Thoracic aorta (tissue), 2 donors: ENCODE measurements at places on chromosomes 2 and 18. TPM values are rescaled to one million over a fixed set of nuclear protein-coding genes. Genes with fewer than 3 reads are reported as not detected.
A peak's percentile ranks its signal among the peaks of the same experiment; 100 is the strongest.

DNA sequence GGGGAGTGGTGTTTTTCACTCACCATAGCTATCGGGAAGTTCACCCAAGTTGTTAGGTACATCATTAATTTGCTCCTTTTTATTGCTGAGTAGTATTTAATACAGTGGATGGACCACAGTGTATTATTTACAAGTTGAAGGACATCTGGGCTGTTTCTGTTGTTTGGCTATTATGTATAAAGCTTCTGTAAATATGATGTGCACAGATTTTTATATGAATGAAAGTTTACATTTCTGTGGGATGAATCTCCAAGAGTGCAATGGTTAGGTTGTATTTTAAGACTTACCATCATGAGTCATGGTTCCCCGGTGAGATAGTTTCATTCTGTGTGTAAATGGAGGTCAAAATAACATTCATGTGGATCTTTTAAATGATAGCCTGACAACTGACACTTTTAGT is 337.4 kb downstream of the PTPRM start:
- no peak for DNase-seq

GRCh38 chr18:74897971-74898657 is 300.4 kb downstream of the ZNF407 start:
- DNase-seq, result no peak

LCT gene
- not detected for total RNA-seq

- peak; percentile 49 for DNase-seq
Observed at GRCh38 chr2:113248997-113249770, 29.5 kb downstream of the PAX8 start.

GRCh38 chr2:80053522-80054345 is 250.8 kb downstream of the LRRTM1 start:
- DNase-seq, result no peak

CNDP1 gene
- not detected for total RNA-seq

ANKAR gene
- 31.5 TPM for total RNA-seq

TMEM247 gene
- not detected for total RNA-seq

DNA sequence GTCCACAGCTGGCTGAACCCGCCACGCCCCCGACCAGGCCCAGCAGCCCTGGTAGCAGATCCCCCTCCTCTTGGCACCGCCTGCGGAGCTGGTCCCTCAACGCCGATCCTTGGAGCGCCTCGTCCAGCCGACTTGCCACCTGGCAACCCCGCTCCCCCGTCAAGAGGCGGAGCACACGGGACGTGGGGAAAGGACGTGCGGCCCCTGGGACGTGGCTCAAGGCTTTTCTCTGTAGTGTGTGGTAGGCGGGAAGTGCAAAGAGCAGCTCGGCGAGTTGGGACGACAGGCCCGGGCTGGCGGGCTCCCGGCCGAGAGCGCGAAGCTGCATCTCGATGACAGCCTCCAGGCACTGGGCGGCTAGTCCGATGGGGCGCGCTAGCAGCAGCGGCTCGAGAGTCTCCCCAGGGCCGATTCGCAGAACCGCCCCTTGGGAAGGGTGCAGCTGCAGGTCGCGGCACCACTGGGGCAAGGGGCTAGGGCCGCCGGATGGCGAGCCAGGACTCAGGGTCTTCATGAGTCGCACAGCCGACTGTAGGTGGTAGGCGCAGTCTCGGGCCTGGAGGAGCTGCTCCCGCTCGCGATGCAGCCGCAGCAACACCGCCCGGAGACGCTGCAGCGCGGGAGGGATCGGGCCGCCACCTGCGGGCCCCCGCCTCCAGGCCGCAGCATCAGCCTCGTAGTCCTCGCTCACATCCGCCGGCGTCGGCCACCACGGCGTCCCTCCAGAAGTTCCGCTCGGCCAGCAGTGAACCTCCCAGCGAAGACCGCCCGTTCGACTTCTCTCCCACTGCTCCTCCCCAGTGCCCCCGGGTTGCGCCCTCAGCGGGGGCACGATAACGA is 617 bp downstream of the CCDC142 start:
- DNase-seq, result no peak

DNA sequence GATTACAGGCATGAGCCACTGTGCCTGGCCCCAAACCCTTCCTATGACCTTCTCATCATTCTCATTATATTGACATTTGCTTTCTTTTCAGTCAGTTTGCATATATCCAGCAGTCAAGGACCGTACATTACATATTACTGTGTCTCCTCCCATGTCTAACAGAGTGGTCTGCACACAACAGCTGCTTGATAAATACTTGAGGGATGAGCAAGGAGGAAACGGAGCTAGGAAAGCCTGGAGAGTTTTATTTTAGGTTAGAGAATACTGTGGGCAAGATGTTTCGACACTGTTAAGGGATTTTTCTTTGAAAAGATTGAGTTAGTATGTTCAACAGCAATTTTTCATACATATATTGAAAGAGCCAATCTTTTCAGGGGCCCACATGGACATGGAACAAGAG is 76.2 kb upstream of the CHRNA1 start:
- no peak for DNase-seq

FBXO48 gene
- total RNA-seq, result 0.41 TPM

STAT4 gene
- total RNA-seq, result 2.7 TPM

GRCh38 chr2:16664052-16664731 is 1.4 kb downstream of the CYRIA start:
- no peak for DNase-seq

GRCh38 chr2:226211439-226211838 is 588.2 kb downstream of the IRS1 start:
- DNase-seq, result no peak

DNA sequence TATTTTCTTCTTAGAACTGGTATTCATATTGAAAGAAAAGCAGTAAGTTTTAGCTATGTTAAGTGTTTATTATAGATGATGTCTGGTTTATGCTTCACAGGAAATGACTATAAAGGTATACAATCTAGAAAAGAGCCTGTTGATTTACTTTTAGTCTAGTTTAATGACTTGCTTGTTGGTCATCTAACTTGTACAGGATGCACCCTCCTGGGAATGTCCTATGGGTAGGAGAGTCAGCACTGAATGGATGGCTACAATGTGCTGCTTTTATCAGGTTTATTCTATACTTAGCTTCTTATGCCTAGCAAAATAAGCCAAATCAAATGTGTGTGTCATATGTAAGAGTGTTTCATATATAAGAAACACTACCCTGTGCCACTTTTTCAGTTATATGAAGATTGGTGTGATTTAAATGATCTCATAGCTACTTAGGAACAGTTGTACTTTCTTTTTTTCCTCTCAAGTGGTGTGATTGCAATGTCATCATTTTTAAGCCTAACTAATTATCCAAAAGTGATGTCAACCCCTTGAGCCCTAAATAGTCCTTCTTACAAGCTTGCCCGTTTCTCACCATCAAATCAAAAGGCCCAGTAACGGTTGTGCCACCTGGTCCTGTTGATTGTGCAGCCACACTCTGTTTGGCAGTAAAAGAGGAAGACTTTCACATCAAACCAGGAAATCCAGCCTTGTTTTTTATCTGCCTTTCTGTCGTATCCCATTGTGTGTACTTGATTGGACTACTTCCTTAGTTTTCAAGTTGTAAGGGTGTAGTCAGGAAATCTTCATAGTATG is 176.0 kb downstream of the DIS3L2 start:
- DNase-seq, result no peak

PRSS56 gene
- total RNA-seq, result not detected

LHCGR gene
- not detected for total RNA-seq

EPAS1 gene
- 517 TPM for total RNA-seq

BOLL gene
- total RNA-seq, result not detected

DNA sequence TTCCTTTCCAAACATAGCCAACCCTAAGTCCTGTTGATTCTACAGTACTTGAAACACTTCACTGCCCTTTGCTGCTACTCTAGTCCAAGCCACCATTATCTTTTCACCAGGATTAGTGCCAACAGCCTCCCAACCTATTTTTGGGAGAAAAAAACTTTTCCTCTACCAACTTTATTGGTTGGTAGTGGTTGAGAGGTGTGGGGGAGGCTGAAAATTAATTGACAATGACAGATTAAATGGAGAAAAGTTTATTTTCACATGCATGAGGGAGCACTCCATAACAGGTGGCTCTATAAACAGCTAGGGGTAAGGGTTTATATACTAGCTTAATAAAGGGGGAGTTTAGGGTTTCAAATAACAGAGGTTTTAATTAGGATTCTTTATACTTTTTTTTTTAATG is 37.8 kb upstream of the ITPRID2 start:
- DNase-seq, result no peak

DNA sequence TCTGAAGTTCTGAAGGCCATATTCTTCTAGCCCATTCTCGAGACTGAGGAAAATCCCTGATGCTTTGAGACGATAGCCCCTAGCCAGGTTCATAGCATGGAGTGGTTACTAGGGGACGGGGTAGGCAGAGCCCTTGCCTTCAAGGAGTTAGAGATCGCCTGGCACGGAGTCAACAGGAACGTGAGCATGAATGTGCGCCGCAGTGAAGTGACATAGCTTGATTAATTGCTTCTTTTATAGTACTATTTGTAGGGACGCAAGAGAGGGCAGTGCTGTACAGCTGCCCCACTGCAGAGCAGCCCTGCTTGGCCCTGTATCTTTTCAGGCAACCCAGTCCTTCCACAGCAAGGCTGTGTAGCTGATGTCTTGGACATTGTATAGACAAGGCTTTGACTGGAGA is 26.2 kb downstream of the HRH4 start:
- DNase-seq, result no peak

DNA sequence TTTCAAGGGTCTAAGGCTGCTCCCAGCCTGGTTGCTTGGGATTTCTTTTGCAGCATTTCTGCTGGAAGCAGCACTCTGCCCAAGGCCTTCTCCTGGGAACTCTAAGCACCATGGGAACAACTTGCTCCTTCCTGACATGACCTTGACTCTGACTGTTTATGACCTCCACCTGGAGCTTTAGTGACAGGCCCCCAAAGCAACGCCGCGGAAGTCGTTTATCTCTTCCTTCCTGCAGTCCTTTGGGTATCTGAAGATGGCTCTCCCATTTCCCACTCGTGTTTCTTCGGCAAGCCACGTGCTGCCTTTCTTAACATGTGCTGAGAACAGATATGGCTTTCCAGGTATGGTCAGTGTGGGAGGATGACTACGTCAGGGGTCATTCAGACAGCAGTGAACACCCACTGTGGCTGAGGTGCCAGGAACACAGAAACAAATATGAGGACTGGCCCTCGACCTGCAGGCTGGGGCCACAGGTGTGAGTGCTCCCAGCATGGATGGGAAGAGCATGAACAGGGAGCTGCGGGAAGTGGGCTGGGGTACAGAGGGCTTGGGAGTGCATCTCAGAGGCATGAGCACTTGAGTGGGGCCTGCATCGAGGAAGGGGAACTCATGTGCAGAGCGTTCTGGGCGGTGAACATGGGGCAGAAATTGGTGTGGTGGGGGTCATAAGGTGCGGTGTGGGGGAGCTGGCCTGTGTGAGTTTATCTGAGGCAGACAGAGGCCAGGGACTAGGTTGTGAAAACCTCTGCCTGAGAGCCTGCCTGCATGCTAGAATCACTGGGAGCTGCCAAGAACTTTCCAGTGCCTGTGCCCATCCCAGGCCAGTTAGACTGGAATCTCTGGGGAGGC is 140.5 kb downstream of the TSN start:
- DNase-seq, result no peak

- no peak for DNase-seq
Observed at GRCh38 chr2:100136310-100136709, 6.1 kb downstream of the AFF3 start.

CABYR gene
- 6.1 TPM for total RNA-seq

DNA sequence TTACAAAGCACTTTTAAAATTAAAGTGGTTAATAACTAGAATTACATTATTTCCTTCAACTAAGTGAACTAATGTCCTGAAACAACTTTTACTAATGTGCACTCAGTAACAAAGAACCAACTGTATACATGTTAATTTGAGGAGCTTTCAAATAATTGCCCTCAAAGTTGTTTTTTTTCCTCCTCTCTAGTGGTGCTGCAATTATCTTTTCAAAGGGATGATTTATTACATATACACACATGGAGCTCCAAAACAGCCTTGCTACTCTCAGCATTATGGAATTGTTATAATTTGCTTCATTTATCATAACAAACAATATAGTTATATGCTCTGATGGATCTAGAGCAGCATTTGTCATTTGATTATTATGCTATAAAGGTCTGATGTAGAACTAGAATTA is 246.3 kb upstream of the RASGRP3 start:
- no peak for DNase-seq

DNA sequence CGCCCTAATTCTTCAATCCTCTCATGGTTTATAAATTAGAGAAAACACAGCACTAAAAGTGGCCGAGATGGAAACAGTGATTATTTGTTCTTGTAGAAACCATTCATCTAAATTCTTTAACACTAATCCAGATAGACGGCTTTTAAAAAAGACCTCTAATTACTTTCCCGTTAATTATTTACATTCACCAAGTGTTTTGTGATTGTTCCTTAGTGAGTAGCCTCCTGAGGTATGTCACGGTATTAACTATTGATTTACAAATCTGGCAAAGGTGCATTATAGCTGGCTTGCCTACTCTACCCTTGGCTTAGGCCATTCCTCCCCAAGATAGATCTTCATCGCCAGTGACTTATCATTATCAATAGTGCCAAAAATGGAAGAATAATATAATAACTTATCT is 436.4 kb upstream of the ST6GAL2 start:
- DNase-seq, result no peak

INHBB gene
- 2.8 TPM for total RNA-seq

CROCC2 gene
- not detected for total RNA-seq

DNA sequence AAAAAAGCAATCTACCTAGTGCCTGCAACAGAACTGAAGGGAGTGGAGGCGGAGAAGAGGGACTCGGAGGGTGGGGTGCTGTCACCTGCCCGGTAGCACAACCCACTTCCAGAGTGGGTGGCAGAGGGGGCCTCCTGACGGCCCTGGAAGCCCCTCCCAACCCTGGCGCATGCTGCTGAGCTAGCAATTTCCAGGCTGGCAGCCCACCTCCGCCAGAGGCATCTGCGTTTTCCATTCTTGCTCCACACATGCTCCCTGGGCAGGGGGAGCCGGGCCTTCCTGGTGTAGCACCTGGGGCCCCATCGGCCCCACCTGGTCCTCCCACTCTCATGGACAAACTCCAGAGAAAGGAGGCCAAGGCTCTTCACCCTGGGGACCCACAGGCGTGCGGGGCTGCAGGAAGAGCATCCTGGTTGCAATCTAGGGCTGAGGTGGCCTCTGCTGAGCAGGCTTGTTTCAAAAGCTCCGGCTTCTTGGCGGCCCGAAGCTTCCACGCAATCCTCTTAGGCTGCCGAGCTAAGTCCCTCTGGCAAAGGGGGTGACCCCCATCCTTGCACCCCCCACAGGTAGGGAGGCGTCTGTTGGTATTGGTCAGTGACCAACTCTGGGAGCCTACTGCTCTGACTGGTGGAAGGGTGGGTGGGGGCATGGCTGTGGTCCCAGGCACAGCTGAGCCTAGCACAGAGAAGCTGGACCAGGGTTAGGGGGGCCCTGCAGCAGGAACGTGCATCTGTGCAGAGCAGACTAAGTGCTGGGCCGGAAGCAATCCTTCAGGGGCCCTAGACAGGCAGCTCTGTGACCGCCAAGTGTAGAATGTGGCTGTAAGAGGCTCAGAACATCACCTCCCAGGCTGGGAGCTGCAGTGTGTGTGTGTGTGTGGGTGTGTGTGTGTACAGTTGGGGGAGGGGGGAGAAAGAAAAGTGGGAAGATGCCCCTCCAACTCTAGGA is 2.6 kb downstream of the HS6ST1 start:
- no peak for DNase-seq

VIL1 gene
- total RNA-seq, result 3.6 TPM

TTL gene
- total RNA-seq, result 30.9 TPM

- DNase-seq, result no peak
Observed at GRCh38 chr2:42937171-42937875, 144.9 kb upstream of the HAAO start.

- DNase-seq, result no peak
Observed at GRCh38 chr18:46754188-46754587, 2.7 kb downstream of the ST8SIA5 start.
